Activated CD4-positive, alpha-beta T cell treated with anti-CD3 and anti-CD28 coated beads for 4 hours (primary cell): ENCODE measurements at places on chromosomes 1 and 21.

DNA sequence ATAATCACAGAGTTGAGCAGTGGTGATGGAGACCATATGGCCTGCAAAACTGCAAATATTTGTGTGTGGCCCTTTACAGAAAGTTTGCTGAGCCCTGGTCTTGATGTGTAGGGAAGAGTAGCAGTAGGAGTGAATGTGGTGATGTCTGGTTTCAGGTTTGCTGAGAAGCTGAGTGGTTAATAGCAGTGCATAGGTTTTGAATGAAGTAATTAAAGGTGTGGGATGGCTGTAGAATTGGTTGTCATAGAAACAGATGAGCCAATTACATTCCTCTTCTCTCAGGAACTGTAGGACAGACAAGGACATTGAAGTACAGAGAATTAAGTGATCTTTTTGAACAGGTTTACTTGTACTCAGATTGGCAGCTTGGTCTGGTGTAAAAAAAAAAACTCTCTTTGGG, 37.4 kb downstream of the PRDM2 start:
- no peak for DNase-seq

- DNase-seq, result no peak
These were observed 994.6 kb upstream of the PRMT6 start for GRCh38 chr1:106061586-106062495.

DNA sequence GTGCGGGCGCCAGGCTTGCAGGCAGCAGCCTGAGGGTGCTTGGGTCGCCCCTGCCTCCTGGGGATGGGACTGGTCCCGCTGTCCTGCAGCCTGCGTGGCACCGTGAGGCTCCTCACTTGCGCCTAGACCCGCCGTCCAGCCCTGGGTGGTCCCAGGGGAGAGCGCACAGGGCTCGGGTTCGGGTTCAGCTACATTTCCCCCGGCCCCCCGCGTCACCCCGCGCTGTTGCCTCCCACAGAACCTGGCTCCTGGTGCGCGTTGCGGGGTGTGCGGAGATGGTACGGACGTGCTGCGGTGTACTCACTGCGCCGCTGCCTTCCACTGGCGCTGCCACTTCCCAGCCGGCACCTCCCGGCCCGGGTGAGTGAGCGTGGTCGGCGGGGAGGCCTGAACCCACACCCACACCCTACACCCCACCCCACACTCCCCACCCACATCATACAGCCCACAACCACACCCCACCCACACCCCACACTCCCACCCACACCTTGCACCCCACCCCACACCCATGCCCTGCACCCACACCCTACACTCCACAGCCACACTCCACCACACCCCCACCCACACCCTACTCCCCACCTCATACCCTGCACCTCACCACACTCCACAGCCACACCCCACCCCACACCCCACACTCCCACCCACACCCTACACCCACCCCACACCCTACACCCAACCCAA, 6.2 kb upstream of the PFKL start:
- DNase-seq, result peak; percentile 25

GRCh38 chr1:156794506-156795373, 21.9 kb downstream of the SH2D2A start:
- DNase-seq, result no peak

- peak; percentile 27 for DNase-seq
These were observed 55.9 kb downstream of the ITPKB start for GRCh38 chr1:226682871-226683814.

- no peak for DNase-seq
These were observed 4.3 kb downstream of the INTS7 start for GRCh38 chr1:212030936-212031528.
